ENCODE measurements at places on chromosomes 12 and 14.

DNA sequence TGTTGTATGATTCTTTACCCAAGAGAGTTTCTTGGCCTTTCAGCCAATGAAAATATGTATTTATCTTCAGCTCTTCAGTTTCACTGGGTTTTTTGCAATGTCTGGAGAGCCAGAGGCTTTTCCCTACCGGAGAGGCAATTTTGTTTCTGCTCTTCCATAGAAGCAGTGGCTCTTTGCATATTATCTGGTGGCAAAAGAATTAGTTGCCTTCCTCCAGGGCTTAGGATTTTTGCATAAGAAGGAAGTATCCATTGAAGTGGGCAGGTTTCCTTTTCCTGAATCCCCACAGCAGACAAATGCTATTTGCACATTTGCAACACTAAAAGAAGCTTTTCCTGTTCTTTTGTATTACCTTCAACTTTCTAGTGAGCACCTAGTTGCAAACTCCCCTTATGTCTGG is 75.2 kb downstream of the NTS start:
- DNase-seq: no peak

- no peak for DNase-seq
Observed at GRCh38 chr14:100840286-100841065, 14.6 kb downstream of the MEG3 start.

GRCh38 chr14:93186466-93186865 is 1.3 kb downstream of the LYSET start:
- DNase-seq: no peak

DNA sequence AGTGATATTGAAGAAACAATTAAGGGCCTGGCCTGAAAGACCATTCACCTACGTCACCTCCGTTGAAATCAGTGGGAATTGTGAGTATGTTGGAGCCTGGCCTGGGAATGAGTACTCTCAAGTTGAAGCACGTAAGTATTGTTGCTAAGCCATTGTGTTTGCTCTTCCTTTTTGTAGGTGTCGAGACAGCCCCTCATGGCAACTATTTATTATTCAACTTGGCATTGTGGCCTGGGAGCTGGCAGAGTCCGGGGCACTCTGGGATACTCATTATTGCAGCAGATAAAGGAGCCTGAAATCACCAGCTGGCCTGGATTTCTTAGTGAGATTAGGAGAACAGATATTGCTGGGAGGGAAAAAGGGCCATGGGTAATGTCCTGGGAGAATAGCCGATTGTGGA is 147.4 kb downstream of the C12orf75 start:
- no peak for DNase-seq

DNA sequence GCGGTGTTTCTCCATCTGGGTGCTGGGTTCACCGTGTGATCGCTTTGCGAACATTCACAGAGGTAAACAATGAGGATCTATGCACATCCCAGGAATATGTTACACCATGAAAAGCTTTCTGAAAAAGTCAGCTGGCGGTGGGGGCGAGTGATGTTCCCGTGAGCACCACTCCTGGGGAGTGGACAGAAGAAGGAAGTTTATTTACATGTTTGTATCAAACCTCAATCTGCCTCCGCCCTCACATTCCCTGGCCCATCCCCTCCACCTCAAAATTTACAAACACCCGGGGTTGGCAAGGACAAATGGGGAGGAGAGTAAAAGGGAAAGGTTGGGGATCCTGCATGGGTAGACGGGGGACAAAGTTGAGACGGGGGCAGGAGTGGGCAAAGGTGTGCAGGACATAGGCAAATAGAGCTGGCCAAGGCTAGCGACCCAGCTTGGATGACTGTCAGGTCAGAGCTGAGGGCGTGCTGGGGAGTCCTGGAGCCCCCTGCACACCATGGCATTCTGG is 6.9 kb downstream of the TNFRSF1A start:
- DNase-seq: no peak

GRCh38 chr12:116954710-116955381 is 44.1 kb downstream of the FBXW8 start:
- no peak for DNase-seq

- DNase-seq: no peak
Observed at GRCh38 chr12:93857991-93858447, 180.8 kb downstream of the CRADD start.

GRCh38 chr14:75333606-75334548 is 55.2 kb downstream of the FOS start:
- peak; percentile 47 for DNase-seq

DNA sequence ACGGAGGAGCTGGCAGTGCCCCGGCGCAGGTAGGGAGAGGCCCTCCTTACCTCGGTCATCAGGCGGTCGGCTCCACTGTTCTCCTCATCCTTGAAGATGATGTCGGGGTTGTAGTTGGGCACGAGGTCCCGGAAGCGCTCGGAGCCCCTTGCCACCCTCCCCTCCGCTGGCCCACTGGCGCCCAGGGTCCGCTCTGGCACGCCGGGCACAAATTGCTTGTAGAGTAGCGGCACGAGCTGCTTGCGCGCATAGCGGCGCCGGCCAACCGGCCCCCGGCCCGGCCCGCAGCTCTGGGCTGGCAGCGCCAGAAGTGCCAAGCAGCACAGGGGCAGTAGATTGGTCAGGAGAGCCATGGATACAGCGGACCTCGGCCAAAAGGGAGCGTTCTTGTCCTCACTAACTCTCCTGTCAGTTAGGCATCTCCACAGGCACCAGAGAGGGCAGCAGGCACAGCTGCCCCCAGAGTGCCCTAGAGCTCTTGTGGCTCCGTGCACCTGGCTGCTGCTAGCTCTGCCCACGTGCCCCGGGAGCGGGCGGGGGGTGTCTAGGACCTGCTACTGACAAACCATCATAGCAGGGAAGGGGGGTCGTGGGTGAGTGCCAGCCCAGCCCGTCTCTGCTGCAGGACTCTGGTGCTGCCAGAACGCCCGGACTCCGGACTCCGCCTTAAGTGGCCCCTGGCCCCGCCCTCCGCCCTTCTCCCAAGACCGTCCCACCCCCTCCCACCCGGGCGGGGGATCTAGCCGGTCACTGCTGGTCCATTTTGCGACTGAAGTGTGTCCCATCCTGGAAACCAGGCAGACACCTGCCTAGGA is at the start of gene DHH:
Gene DHH (minus strand): TSS at position 642 of the 815 bp plus-strand sequence. CDS start 289 bp downstream, at position 353.
- no peak for DNase-seq

- DNase-seq: no peak
Observed at GRCh38 chr12:69947897-69948296, 122.9 kb downstream of the MYRFL start.

DNA sequence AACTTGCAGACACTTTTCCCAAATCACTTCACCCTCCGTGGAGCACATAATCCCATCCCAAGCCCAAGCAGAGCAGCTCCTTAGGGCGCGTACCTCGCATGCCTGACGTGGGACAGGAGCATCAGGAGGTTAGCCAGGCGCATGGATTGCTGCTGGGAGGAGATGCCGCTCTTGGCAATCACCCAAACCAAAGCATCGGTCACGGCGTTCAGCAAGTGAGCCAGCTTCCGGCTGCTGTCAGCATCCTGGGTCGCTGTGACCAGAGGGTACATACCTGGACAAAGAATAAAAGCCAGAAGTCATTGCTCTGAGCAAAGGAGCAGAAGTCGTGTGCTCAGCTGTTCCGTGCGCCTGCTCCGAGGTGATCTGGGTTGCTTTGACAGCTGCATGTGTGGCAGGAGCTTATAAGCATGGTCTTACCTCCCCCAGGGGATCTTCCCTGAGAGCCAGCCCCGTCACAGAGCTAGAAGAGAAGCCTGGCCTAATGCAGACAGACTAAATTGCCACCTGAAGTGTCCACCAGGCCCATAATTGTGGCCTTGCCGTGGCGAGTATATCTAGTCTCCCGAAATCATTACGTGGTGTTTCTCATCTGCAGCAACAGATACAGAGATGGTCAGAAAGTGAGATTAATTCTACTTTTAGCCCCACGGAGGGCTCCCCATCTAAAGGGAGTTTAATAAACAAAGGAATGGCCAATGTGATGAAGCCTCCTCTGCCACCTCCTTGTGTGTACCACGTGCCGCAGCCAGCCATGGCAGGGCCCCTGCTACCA is 59.1 kb downstream of the ESR2 start:
- no peak for DNase-seq

GRCh38 chr12:55699471-55700055 is 8.1 kb downstream of the ITGA7 start:
- DNase-seq: no peak

DNA sequence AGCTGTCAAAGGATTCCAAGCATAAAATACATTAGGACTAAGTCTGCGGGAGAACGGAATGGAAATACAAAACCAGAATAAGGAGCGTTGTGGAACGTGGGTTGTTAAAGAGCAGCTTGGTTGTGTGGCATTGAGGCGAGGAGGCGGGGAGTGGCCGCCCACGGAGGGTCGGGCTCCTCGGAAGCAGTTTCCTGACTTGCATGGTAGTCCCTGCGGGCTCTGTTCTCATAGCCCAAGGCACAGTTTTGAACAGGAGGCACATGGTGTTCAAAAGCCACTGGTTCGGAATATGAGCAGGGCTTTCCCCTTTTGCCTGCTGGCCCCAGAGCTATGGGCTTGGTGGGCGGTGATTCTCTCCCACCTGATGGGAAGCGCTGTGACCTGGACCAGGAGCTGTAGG is 12.2 kb downstream of the DDX51 start:
- DNase-seq: no peak

DNA sequence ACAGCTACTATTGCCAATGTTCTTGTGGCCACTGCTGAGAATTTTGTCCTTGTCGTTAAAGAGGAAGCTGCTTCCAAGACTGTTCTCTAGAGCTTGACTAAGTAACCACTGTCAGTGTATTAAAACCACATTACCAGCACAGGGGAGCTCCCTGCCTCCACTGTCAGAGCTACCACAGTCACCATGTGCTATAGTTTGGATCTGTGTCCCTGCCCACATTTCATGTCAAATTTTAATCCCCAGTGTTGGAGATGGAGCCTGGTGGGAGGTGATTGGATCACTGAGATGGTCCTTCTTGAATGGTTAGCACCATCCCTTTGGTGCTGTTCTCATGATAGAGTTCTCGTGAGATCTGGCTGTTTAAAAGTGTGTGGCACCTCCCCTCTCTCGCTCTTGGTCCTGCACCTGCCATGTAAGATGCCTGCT is 23.2 kb upstream of the RAP1B start:
- no peak for DNase-seq

DNA sequence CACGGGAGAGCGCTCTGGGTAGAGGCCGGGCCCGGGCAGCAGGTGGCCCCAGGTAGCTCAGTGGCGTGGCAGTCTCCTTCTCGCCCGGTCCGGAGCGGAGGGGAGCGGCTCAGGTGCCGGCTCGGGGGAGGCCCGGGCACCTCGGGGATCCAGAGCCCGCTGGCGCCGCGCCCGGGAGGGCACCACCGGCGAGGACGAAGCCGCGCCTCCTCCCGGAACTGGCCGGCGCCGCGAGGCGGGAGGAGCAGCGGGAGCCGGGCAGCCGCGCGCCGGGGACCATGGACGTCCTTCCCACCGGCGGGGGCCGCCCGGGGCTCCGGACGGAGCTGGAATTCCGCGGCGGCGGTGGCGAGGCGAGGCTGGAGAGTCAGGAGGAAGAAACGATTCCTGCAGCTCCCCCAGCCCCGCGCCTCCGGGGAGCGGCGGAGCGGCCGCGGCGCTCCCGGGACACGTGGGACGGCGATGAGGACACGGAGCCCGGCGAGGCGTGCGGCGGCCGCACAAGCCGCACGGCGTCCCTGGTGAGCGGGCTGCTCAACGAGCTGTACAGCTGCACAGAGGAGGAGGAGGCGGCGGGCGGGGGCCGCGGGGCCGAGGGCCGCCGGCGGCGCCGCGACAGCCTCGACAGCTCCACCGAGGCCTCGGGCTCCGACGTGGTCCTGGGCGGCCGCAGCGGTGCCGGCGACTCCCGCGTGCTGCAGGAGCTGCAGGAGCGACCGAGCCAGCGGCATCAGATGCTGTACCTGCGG is 21.5 kb upstream of the GNS start:
- no peak for DNase-seq

GRCh38 chr12:19706936-19707335 is 267.6 kb downstream of the AEBP2 start:
- DNase-seq: no peak

DNA sequence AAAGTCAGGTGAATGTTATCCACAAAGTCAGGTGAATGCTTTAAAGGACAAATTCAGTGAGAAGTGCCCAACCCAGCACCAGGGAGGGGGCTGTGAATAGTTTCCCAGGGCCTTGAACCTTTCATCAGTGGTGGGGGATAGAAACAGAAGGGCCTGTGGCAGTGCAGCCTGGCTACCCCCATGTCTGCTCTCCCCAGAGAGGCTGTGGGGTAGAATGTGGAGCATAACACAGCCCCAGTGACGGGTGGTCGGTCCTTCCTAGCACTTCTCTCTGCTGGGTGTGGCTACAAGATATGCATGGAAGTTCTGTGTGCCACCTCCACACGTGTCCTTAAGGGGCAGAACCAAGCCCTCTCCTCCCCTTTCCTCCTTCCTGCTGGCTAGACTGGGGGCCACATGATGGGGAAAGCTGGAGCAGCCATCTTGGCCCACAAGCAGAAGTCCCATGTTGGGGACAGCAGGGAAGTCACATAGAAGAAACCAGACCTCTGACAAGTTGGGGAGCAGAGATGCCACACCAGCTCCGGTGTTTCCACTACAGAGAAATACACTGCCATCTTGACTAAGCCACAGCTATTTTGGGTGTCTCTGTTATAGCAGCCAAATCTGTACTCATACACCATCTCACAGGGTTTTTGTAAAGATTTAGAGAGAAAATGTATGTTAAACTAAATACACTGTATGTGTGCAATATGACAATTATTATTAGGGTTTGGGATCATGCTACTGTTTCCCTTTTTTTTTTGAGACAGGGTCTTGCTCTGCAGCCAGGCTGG is 17.0 kb downstream of the RITA1 start:
- no peak for DNase-seq

Data from activated T-cell treated with anti-CD3 and anti-CD28 coated beads for 1 hour (primary cell).